ENCODE measurements at places on chromosomes 12 and 14. TPM values are rescaled to one million over a fixed set of nuclear protein-coding genes. Genes with fewer than 3 reads are reported as not detected.

Gene PLEKHG3
- total RNA-seq, result 34.3 TPM

Gene MYF5
- total RNA-seq, result not detected

Gene TMEM179
- not detected for total RNA-seq

Gene MYH6
- 2,059 TPM for total RNA-seq

Gene HOXC9
- not detected for total RNA-seq

Gene KLRC2
- total RNA-seq, result not detected

Gene USP44
- not detected for total RNA-seq

Gene ATL1
- total RNA-seq, result 1.7 TPM

Gene NDUFA12
- total RNA-seq, result 356 TPM

Gene DEPDC4
- total RNA-seq, result not detected

All from heart left ventricle (tissue), 16 donors.